GM12878 (cell line): ENCODE measurements at places on chromosomes 12 and 14.

DNA sequence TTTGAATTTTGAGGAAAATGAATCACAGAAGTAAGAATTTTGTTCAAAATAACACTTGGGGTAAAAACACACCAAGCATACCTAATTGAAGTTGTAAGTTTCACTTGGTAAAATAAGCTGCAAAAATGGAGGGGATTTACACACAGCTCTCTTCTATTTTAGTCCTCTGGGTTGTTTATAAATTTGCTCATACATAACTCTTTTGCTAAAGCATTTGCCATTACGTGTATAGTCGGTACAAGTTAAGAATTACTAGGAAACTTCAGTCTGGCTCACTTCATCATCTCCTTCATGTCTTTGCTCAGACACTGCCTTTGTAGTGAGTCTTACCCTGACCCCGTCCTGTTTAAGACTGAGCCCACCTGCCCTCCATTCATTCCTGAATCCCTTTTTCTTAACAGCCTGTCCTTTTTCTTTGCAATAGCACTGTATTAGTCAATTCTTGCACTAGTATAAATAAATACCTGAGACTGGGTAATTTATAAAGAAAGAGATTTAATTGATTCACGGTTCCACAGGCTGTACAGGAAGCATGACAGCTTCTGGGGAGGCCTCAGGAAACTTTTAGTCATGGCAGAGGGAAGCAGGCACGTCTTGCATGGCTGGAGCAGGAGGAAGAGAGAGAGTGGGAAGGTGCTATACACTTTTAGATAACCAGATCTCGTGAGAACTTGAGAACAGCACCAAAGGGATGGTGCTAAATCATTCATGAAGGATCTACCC, 451.1 kb downstream of the PCNX1 start:
- peak overlapping the region; percentile 68 for H3K27ac ChIP-seq
- DNase-seq, result peak; percentile 56
- H3K4me3 ChIP-seq, result no peak overlapping the region
- peaks cover 7% of the 10 kb centered on the region for H3K36me3 ChIP-seq

DNA sequence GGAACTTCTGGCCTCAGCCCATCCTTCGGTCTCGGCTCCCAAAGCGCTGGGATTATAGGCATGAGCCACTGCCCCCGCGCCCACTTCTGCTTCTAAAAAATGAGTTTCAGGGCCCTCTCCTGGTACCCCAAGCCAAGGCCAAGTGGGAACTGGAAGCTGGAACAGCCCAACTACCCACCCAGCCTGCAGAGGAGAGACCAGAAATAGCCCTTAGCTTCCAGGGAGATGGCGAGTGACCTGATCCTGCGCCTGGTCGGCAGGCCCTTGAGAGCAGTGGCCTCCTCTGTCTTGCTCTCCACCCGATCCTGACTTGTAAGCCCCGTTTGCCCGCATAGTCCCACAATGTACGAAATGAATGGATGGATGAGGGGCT, 31.2 kb upstream of the PLEKHG6 start:
- H3K36me3 ChIP-seq, result no peaks in the 10 kb centered on the region
- H3K4me3 ChIP-seq, result no peak overlapping the region
- no peaks in the 10 kb centered on the region for H3K27me3 ChIP-seq
- no peak for DNase-seq
- no peak overlapping the region for H3K27ac ChIP-seq
- peaks cover 7% of the 10 kb centered on the region; the same call in 1 of the 2 replicates for H3K4me1 ChIP-seq

DNA sequence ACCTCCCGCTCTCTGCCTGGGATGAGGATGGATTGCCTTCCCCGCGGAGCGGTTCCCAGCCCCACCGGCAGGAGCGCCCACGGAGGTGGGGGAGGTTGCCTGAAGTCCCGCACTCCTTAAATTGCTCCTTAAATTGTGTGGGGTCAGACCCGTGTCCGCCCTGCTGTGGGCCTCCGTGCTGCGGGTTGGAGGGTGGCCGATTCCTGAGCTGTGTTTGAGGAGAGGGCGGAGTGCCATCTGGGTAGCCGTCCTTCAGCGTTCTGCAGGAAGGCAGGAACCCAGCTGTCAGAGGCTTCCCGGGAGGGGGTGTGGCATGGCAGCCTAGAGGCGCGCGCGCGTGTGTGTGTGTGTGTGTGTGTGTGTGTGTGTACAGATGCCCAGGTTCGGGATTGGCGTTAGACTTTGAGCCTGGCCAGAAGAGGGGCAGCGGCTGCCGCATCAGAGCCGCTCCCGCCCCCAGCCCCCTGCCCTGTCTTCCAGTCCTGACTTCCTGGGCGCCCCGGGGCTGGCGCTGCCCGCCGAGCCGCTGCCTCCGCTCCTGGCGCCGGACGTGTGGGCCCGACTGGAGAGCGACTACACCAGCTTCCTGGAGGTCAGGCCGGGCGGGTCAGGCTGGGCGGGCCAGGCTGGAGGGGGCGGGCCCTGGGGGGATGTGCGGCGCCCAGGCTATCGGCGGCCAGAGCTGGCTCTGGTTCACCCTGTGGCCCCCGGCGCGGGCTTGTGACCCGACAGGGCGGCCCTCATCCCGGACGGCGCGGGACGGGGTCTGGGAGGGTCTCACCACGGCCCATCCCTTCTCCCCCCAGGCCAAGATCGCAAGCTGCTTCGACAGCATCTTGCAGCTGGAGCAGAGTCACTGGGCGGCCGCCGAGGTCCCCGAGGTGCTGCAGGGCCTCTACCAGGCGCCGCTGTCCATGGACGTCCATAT, 9.2 kb downstream of the EXOC3L4 start:
- H3K4me1 ChIP-seq, result peaks cover 37% of the 10 kb centered on the region

DNA sequence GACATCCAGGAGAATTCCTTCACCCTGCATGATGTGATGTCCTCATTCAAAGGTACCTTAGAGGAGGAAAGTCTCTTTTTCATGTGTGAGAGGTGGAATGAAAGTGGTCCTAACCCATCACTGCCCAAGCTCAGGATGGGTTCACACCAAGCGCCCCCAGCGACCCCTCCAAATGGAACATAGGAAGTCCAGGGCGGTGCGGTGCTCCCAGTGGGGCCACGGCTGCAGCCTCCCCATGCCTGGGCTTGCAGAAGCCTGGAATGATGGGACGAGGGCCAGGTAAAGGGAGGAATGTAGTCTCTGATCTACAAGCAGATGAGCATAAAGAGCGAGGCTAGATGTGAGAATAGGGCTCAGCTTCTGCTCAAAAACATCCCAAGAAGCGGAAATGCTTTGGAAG, 196.3 kb downstream of the TTC7B start:
- no peak overlapping the region for H3K4me3 ChIP-seq
- no peaks in the 10 kb centered on the region for H3K4me1 ChIP-seq
- DNase-seq, result no peak
- H3K27me3 ChIP-seq, result peaks cover 2% of the 10 kb centered on the region

DNA sequence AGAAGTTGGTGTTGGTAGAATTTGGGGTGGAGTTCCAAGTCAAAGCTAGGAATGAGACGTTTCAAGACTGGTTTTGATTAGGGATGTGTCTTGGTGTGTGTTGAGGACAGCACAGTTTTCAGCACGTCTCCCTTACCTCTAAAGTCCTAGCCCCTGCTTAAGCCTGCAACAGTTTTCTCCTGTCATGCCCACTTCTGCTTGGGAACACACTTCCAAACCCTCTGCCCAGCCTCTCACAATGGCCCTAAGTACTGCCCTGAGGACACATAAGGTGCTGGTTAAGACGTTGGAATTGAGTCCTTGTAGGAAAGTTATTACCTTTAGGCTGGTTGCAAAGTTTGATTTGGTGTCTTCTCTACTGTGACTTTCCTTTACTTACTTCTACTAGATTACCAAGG, 710 bp upstream of the BMAL2 start:
- H3K4me1 ChIP-seq, result peaks cover 41% of the 10 kb centered on the region
- H3K27me3 ChIP-seq, result no peaks in the 10 kb centered on the region
- no peak for DNase-seq
- peak overlapping the region; percentile 89 for H3K27ac ChIP-seq
- H3K36me3 ChIP-seq, result no peaks in the 10 kb centered on the region

DNA sequence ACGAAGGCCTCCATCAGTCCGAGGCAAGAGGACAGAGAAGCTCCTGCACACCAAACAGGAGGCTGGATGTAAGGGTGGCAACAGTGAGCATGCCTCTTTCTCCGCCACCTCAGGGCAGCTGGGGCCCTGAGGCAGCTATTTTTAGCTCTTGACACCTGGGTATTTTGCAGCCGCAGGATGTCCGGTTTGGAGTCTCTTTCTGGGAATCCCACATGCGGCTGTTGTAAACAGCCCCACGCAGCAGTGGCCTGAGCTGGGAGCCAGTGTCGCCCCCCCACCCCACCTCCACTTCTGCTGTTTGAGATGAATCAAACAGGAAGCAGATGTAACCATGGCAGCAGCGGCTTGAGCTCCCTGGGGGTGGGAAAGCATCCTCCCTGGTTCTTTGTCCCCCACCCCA, 11.7 kb downstream of the HDAC7 start:
- 0 out of 2 replicates have a peak overlapping the region, but pooled peaks have one; percentile 35 for H3K27ac ChIP-seq
- peak; percentile 43 for DNase-seq
- H3K27me3 ChIP-seq, result no peaks in the 10 kb centered on the region; the same call in none of the 2 replicates
- no peaks in the 10 kb centered on the region; the same call in 1 of the 2 replicates for H3K36me3 ChIP-seq

DNA sequence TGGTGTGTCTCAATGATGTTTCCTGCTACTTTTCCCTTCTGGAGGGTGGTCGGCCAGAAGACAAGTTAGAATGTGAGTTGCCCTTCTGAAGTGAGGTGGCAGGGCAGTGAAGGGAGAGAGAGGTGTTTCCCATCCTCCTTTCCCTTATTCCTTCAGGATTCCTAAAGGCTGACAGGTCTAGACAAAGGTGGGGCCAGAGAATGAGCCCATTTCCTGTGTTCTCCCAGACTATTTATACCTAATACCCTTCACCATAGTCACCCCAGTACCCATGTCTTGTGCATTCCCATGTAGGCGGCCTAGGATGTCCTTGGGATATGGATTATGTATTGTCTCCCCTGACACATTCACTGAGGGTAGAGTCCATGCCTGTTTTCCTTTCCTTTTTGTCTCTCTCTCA, 7.0 kb downstream of the DGKA start:
- peaks cover 13% of the 10 kb centered on the region for H3K4me1 ChIP-seq
- H3K27me3 ChIP-seq, result no peaks in the 10 kb centered on the region
- H3K36me3 ChIP-seq, result peaks cover 46% of the 10 kb centered on the region
- no peak overlapping the region for H3K27ac ChIP-seq
- no peak for DNase-seq
- no peak overlapping the region for H3K4me3 ChIP-seq

DNA sequence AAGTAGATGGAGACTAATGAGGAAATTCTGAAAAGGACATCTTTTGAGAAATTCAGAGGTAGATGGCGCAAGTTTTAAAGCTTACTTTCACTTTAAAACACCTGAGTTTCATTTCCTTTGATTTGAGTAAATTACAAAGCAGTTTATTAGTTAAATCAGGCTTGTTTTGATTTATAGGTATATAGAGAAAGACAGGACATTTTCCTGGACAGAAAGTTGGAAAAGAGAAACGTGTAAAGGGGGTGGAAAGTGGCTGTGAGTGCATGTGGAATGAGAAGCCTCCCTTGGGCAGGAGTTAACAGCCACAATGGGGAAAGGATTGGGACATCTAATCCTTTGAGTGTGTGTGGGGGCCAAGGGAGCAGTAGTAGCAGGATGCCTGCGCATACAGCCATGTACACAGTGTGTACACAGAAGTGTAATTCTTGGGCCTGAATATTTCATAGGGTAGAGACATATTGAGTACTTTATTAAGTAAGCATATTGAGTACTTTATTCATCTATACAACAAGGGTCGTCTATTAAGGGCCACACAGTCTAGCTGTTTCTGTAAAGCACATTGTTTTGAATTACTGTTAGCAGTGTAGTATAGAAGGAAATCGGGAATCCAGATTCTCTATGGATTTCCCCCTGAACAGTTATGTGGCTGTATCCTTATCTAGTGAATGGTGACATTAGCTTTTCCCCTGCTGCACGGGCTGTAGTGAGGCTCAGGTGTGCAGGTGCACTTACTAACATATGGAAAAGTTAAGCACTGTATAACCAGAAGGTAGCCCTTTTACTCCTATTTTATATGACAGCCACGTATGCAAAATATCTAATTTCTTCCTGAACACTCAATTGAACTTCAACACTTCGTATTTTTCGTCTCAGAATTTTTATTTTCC, 19.1 kb downstream of the MARK3 start:
- peaks cover 8% of the 10 kb centered on the region; the same call in 1 of the 2 replicates for H3K36me3 ChIP-seq
- H3K4me1 ChIP-seq, result peaks cover 26% of the 10 kb centered on the region
- no peaks in the 10 kb centered on the region for H3K27me3 ChIP-seq
- H3K4me3 ChIP-seq, result peak overlapping the region; percentile 1; the same call in 1 of the 2 replicates
- DNase-seq, result no peak

DNA sequence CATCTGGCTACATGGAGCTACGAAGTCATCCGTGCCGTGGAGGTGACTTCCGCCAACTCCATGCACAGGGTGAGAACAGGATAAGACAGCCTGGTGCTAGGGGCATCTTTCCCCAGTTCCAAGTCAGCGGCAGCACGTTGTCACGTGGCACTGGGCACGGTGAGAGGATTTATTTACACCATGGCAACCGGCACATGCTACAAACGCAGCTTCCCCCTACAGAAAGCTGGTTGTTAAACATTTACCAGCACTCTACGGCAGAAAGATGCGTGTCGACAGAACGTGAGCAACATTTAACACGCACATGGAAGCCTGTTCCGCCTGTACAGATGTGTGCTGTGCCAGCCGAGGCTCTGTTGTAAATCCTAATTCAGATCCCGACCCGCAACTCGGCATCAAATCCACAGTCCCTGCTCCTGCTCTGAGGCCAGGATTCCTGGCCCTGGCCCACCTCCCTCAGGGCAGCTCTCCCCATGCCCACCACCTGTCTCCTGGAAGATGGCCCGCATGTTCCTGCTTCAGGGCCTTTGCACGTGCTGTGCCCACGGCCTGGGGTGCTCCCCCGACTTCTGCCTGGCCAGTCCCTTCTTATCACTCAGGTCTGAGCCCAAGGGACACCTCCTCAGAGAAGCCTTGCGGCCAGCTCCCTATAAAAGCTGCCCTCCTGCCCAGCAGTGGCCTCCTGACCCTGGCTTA, 114.1 kb downstream of the RFLNA start:
- DNase-seq, result no peak
- no peak overlapping the region for H3K4me3 ChIP-seq
- H3K4me1 ChIP-seq, result no peaks in the 10 kb centered on the region
- H3K36me3 ChIP-seq, result peaks cover 12% of the 10 kb centered on the region; the same call in 1 of the 2 replicates

DNA sequence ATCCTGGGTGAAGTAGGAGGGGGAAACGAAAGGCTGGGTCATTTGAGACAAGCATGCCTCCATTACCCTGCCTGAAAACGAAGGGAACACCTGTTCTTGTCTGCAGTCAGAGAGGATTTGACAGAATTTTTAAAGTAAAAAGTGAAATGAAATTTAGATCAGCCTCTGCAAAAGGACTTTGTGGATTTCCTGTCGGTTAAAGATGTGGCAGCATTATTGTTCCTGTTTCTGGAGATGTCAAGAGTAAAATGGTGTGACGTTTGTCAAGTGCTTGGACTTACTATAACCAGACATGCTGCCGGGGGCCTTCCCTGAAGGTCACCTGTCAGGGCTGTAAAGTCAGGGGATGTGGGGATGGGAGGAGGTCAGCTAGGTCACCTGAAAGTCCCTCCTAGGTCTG, 32.0 kb downstream of the NRXN3 start:
- no peak overlapping the region for H3K27ac ChIP-seq
- no peak for DNase-seq
- no peaks in the 10 kb centered on the region for H3K36me3 ChIP-seq
- no peak overlapping the region for H3K4me3 ChIP-seq
